ENCODE measurements at places on chromosomes 4 and X.
A peak's percentile ranks its signal among the peaks of the same experiment; 100 is the strongest.

- no peak for DNase-seq
Measured at GRCh38 chr4:52824603-52825459, 37.3 kb upstream of the RASL11B start.

- DNase-seq: peak; percentile 90
Measured at GRCh38 chr4:123599061-123599919, 202.7 kb downstream of the SPRY1 start.

DNA sequence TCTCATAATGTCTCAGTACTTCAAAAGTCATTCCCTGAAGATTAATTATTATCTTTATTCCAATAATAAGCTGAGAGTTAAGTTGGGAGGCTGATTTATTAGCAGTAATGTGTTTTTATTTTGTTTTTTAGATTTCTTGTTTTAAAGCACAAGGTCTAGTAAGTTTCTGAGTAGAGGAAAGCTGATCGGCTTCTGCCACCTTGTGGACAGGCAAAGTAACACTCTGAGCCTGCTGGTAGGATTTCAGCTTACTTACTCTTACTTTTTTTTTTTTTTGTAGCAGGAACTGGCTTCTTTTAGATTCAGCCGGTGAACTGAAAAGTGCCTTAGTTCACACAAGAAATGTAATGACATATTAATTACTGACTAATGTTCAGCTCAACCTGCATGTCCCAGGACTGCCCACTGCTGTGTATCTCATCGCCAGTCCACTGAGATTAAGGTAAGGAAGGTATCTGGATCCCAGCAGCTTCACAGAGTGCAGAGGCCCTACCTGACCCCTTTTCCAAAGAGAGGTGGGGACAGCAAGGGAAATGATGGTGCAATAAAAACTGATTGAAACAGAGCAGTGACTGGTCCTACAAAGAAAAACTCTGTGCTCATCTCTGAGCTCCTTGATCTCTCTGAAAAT, 126.5 kb downstream of the ADGRA3 start:
- DNase-seq: peak; percentile 87

DNA sequence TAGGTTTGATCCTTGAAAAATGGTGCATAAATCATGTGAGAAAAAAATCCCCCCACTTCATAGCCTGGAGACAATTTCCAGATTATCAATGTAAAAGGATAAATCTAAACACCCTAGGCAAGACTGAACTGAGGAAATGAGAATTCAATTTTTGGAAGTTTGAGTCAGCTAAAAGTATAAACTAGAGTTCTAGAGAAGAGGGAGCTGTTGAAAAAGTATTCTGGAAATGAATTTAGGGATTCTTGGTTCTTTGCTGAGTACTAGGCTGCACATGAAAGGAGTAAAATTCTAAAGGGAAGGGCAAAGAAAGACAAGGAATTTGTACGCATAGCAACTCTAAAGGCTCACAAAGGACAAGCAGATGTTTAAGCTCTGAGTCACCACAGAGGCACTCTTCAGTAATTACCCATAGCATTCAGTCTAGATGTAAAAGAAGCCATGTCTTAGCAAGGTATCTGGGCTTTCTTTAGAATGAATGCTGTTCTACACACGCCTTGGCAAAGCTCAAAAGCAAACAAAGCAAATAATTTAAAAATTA, 896.5 kb downstream of the PDHA2 start:
- peak; percentile 67 for DNase-seq

GRCh38 chrX:78945186-78945912, at the start of gene P2RY10:
TSS of gene P2RY10 (plus strand) at chrX:78945391. CDS start at chrX:78960521, 15,130 bp downstream.
- DNase-seq: no peak

DNA sequence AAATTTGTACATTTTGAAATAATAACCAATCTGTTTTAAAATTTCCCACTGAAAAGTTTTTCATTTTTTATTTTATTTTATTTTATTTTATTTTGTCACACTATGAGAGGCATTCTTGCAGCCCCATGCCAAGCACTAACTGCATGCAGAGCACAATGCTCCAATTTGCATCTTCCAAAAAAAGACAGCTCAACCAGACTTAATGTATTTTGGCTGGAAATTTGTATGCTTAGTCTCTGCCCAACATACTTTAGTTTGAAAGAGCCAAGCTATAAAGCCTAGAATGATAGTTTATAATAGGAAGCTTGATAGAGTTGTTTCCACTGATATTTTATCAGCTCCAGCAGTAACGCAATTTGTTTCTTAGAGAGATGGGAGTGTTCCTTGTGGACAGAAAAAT, 235.5 kb downstream of the GALNTL6 start:
- DNase-seq: no peak

DNA sequence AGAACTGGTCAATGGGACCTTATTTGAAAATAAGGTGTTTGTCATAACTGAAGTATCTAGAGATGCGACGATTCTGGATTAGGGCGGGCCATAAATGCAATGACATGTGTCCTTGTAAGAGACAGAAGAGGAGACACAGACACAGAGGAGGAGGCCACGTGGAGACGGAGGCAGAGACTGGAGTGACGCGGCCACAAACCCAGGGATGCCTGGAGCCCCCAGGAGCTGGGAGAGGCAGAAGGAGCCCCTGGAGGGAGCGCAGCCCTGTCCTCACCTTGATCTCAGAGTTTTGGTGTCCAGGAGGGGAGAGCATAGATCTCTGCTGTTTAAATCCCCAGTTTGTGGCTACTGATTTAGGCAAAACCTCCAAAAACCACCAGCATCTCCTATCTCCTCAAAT, 5.0 kb downstream of the GTPBP6 start:
- no peak for DNase-seq

GRCh38 chr4:79682161-79682560, 274.1 kb upstream of the GK2 start:
- no peak for DNase-seq

DNA sequence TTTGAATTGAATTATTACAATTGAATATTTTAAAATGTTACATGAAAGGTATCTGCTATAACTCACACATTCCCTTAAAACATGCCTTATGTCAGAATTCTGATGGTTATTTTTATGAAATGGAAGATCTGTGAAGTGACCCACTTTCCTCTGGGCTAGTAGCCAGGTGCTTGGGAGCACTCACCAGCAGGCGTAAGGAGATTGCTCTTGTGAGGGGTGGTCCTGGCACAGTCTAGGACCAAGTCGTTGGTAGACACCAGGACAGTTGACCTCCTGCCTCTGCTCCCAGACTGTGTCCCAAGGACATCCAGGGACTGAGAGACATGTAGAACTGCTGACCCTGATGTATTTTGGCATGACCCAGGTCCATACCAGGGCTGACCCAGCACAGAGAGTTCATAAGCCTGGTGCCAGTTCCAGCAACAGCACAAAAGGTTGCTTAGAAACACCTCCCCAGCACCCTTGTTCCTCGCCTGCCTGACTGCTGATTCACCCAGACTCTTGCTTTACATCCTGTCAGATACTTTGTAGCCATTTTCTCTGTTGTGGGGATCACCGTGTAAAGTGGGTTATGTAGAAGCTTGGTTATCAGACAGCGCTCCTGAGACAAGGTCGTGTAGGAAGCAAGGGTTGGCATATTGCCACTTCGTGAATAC, 48.5 kb downstream of the NELFA start:
- peak; percentile 63 for DNase-seq

Measured in cardiac fibroblast (primary cell).